ENCODE measurements at places on chromosomes 6 and 20. TPM values are rescaled to one million over a fixed set of nuclear protein-coding genes. Genes with fewer than 3 reads are reported as not detected.

KHDC1L gene
- 0.13 TPM for total RNA-seq

PPP1R16B gene
- total RNA-seq = 5.5 TPM

C4B gene
- total RNA-seq = 15.6 TPM

ARMH2 gene
- not detected for total RNA-seq

MLN gene
- not detected for total RNA-seq

BMP7 gene
- total RNA-seq = 3.8 TPM

SERPINB1 gene
- 8.9 TPM for total RNA-seq

STMND1 gene
- total RNA-seq = not detected
